ENCODE measurements at places on chromosomes 7 and 10. TPM values are rescaled to one million over a fixed set of nuclear protein-coding genes. Genes with fewer than 3 reads are reported as not detected.

TBXAS1 gene
- total RNA-seq = 14.5 TPM

AS3MT gene
- total RNA-seq = 3.2 TPM

UBTD1 gene
- total RNA-seq = 16.2 TPM

CNNM2 gene
- 5.6 TPM for total RNA-seq

SHOC2 gene
- 21.2 TPM for total RNA-seq

CFAP46 gene
- 1.3 TPM for total RNA-seq

BRAT1 gene
- 19.4 TPM for total RNA-seq

TMEM225B gene
- total RNA-seq = 1.2 TPM

POR gene
- 177 TPM for total RNA-seq

OR2A7 gene
- total RNA-seq = not detected

NPC1L1 gene
- total RNA-seq = 0.08 TPM

NFE2L3 gene
- 9.5 TPM for total RNA-seq

TCAF2 gene
- 0.88 TPM for total RNA-seq

TMEM229A gene
- total RNA-seq = not detected

SLC18A2 gene
- total RNA-seq = not detected

TRIM50 gene
- total RNA-seq = not detected

MPP7 gene
- total RNA-seq = 0.29 TPM

AKR1C3 gene
- 1,294 TPM for total RNA-seq

COX15 gene
- total RNA-seq = 29.8 TPM

Measured in A549 treated with Mapracorat at 1 μM for 4 hours (cell line).